A549 treated with GW870086 at 1 μM for 4 hours (cell line): ENCODE measurements at places on chromosomes 12 and 14. TPM values are rescaled to one million over a fixed set of nuclear protein-coding genes. Genes with fewer than 3 reads are reported as not detected.

The KRT3 gene
- total RNA-seq = 0.05 to 0.11 TPM (median 0.07 TPM) in 5 replicates

The ENDOU gene
- total RNA-seq = not detected in 5 replicates

The CIROP gene
- total RNA-seq = not detected in 5 replicates

The ISCA2 gene
- 38.3 to 44.1 TPM (median 43.3 TPM) in 5 replicates for total RNA-seq

The TMEM132D gene
- total RNA-seq = not detected in 5 replicates
